ENCODE measurements at places on chromosomes 11 and 22. TPM values are rescaled to one million over a fixed set of nuclear protein-coding genes. Genes with fewer than 3 reads are reported as not detected.

The DAGLA gene
- 1.1 TPM for total RNA-seq

DNA sequence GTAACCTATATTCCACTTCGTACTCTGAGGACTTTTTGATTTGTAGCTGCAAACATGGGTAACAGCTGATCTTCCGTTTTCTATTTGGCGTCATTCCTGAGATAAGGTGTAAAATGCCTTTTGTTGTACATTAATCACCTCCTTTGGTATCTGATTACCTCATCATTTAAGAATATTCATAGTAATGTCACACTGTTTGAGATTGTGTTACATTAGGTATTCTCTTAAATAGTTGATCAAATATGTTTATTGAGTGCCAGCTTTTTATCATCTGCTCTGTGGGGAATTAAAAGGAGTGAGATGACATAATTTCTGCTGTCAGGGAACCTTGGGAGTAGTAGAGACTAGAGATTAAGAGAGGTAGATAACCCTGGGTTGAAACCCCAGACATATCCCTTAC is 5.9 kb downstream of the NCAM1 start:
- DNase-seq: no peak

- no peak for DNase-seq
Measured at GRCh38 chr22:44068422-44069191, 44.5 kb downstream of the PARVB start.

DNA sequence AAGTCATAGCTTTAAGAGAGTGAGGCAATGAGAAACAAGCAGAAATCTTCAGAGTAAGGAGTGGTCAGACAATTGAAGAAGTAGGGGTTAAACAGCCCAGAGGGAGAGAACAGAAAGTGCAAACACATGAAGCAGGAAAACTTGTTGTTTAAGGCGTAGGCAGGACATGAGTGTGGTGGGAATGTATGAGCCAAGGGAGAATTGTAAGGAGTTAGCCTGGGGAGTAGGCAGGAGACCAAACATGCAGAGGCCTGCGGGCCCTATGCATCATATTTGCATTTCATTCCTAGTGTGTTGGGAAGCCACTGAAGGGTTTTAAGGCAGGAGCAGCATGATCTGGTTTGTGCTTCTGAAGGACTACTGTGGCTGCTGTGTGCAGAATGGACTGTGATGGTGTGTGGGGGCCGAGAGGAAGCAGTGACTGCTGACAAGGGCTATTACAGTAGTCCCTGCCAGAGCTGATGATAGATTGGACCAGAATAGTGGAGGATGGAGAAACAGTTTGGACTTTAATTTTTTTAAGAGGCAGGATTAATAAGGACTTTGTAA is 179.9 kb upstream of the C11orf87 start:
- DNase-seq: no peak

DNA sequence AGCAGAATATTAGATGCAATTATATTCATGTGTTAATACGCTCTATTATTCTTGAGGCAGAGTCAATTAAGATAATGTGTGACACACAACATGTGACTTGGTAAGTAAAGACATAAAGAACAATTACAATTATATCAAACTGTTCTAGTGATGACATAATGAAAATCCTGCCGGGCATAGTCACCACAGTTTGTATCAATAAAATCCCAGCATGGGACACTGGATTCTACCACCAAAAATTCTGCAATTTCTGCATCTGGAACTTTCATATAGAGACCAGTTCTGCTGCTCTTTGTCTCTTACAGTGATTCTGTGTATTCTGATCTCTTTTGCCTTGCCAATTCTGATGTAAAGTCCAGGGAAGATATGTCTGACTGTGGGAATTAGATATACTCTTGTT is 495.6 kb upstream of the LRRC4C start:
- DNase-seq: no peak

- peak; percentile 70 for DNase-seq
Measured at GRCh38 chr11:73236854-73237253, 18.8 kb downstream of the P2RY2 start.

All from neural progenitor cell (in vitro differentiated cells).